ENCODE measurements at places on chromosomes 4 and X.

DNA sequence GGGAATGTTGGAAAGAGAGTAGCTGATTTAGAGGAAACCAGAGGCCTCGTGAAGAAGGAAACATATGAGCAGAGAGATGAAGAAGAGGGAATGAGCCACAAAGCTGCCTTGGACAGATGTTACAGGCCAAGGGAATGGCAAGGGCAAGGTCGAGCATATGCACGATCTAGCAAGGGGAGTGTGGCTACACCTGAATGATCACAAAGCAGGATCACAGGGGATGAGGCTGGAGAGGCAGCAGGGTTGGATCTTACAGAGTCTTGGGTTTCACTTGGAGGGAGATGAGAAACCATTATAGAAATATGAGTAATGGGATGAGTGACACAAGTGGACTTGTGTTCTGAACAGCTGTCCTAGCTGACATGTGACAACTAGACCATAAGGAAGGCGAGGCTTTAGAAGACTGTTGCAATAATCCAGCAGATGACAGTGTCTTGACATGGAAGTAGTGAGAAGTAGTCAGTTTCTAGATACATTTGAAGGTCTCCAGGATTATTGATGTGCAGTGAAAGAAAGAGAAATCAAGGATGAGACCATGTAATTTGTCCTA lies 58.7 kb downstream of the RASGEF1B start:
- DNase-seq, result no peak

DNA sequence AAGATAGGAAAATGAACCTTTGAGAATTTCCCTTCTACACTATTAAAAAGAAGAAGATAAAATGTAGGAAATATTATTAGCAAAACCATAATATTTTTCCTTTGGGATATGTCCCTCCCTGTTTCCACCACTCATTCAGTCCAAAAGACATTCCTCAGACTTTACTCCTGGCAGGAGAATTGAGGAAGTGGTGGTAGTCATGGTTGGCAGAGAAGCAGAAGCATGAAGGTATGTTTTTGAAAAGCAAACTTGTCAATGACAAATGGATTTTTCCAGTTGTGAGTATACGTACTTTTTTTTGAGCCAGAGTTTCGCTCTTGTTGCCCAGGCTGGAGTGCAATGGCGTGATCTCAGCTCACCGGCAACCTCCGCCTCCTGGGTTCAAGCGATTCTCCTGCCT lies 13.7 kb downstream of the STAG2 start:
- no peak for DNase-seq

- DNase-seq, result no peak
Observed at GRCh38 chr4:105634402-105635080, 73.9 kb downstream of the INTS12 start.

- DNase-seq, result no peak
Observed at GRCh38 chrX:10447564-10448214, 172.7 kb downstream of the MID1 start.

DNA sequence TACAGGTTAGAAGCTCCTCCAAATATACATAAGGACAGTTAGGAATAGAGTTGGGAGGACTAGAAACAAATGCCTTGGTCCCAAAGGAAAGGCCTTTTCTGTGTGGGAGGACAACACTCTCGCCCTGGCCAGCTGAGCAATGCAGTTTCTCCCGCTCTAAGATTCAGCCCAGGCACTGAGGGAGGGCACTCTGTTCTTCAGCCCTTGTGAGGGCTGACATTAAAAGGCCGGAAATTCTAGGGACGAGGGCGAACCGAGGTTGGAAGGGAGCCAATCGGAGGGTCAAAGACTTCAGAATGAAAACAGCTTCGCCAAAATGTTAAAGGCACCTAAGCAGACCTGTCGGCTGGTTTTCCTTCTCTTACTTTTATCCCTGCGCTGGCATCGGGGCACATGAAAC lies 2.9 kb upstream of the PTCHD1 start:
- DNase-seq, result no peak

Measured in iPS DF 6.9 (cell line).